ENCODE measurements at places on chromosomes 13 and 19.

DNA sequence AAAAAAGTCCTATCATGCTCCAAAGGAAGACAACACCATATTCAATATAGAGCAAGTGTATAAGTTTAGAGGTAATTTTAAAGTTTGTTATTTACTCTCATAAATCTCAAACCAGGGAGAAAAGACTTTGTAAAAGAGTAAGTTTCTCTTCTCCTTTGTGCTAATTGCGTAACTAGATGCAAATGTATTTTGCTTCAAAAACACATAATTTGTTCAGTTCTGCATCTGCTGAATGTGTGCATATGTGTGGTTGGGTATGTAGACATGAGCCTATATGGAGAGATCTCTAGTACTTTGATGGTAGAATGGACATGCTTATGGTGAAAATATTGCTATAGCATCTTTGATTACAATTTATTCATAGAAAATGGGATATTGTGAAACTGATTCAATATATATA, 17.8 kb upstream of the MIR17HG start:
- no peak for DNase-seq

DNA sequence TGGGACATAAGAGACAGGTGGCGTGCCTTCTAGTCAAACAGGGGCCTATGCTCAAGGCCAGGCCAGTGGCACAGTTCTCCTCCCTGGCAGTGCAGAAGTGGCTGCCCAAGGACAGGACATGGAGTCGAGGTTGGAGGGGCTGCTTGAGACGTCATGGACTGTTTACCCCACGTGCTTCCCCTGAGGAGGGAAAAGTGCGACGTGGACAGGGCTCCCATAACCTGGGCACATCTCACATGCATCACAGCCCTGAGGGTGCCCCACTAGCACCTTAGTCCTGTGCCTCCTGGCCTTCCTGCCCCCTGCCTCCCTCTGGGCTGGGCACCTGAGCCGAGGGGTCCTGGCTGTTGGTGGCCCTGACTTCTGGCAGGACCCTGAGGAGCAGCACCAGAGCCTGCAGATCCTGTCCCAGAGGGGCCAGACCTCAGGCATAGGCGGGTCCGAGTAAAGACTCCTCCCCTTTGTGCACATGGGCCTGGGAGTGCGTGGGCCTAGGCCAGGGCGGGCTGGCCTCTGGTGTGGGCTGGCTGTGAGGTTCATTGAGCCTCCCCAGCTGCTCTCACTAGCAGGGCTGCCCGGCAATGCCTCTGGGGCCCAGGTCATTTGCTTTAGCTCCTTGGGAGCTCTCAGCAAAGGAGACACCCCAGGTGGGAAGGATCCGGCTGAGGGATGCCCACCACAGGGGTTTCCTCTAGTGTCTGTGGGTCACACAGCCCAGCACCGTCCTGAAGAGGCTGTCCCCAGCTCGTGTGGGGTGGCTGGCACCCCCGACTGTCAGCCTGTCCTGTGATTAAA, 65.7 kb downstream of the CEBPG start:
- DNase-seq = no peak

DNA sequence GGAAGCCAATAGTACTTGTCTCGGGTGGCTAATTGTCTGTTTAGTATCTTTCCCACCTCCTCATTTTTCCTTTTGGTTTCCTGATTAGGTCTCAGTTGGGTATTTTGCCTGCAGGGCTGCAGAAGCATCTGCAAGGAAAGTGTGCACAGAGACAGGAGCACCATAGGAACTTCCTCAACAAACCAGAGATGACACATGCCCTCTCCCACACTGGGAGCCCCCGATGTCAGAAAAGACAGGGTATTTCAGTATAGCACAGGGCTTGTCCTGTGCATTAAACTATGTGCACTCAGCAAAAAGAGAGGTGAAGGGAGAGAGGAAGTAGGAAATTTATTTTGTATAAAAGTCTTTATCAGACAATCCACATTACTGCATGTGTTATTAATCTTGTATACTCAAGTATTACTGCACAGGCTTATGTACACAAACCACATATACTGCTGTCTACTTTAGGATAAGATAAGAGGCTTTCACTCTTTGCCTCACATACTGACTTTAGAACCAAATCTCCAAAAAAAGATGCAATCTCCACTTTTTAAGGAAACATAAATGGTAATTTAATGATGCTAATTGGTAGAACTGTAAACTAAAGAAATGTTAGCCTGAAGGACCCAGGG, 501.0 kb downstream of the FOXO1 start:
- no peak for DNase-seq

- DNase-seq = no peak
Observed at GRCh38 chr19:9070066-9070465, 16.8 kb upstream of the OR1M1 start.

DNA sequence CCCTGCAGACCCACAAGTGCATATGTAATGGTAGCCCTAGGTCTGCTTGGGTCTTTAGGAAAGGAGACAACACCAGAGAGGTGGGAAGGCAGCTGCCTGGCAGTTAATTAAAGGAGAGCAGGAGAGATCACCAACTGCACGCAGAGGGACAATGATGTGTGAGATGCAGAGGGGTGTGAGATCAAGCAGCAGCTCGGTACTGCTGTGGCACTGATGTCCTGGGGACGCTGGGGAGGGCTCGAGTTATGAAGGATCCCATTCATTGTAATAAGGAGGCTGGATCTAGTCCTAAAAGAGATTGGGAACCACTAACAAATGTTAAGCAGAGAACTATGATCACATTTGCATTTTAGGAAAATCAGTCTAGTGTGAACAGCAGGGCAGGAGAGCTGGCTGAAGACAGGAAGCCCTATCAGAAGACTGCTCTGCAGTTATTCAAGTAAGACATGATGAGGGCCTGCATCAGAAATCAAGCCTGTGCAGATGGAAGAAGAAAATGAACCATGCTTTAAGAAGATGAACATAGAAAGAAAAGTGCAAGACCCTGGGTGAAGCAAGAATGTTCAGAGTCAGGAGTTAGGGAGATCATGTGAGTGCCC, 80.4 kb downstream of the DLEU7 start:
- no peak for DNase-seq

GRCh38 chr19:43784981-43785808, 4.4 kb upstream of the KCNN4 start:
- DNase-seq = peak; percentile 30
